ENCODE measurements at places on chromosomes 7 and 10.

GRCh38 chr10:51907361-51907760 is 208.0 kb upstream of the CSTF2T start:
- no peak for DNase-seq

- no peak for DNase-seq
Measured at GRCh38 chr10:62590306-62590705, 214.2 kb upstream of the ADO start.

DNA sequence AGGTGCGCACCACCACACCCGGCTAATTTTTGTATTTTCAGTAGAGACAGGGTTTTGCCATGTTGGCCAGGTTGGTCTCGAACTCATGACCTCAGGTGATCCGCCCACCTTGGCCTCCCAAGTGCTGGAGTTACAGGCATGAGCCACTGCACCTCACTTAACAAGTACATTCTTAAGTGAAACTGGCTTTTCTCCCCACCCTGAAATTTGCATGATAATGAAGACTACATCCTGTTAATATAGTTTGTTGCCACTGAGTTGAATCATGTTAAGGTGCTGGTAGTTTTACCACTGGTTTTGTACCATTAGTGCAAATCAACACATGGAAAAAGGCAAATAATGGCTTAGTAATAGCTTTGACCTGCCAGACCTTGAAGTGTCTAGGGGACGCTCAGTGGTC is 62.2 kb downstream of the MPLKIP start:
- DNase-seq = no peak

DNA sequence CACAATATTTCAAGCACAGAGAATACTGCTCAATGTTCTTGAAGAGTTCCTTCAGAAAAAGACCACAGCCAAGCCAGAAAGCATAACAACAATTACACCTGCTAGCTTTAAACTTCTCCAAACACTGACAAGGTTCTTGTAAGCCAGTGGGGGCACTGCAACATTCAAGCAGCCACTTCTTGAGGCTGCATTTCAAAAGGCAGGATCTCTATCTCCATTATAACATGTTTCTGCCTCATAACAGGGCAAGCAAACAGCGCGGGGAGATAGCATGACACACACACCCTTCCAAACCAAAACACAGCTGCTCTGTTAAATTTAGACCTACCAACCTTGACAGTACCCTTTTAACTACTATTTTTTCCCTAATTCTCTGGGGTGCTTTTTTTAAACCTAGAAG is 30.8 kb downstream of the CHCHD3 start:
- DNase-seq = no peak

DNA sequence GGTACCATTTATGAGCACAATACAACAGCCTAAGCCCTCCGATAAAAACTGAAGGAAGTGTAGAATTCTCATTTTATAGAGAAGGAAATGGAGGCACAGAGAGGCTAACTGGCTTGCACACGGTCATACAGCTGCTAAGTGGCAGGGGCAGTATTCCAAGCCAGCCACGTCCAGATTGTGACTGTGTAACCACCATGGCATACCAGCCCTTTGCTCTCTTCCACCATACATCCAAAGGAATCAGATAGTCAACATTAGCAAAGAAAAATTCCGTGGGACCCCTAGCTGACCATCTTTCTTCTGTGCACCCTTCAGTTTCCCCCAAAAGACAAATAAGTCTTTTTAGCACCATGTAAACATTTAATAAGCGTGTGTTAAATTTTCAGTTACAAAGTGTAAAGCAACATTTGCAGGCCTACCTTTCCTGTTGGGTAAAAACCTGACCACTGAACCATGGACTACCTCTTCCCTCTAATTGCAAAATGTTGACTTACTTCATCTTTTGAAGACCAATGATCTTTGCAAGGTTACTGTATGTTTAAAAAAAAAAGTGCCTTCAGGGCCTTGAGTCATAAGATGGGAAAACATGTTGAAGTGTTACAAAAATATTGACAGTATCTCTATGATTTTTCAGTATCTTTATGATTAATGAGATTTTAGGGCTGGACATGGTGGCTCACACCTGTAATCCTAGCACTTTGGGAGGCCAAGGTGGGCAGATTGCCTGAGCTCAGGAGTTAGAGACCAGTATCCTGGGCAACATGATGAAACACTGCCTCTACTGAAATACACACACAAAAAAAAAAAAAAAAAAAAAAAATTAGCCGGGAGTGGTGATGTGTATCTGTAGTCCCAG is 24.3 kb upstream of the PDZD8 start:
- DNase-seq = no peak

DNA sequence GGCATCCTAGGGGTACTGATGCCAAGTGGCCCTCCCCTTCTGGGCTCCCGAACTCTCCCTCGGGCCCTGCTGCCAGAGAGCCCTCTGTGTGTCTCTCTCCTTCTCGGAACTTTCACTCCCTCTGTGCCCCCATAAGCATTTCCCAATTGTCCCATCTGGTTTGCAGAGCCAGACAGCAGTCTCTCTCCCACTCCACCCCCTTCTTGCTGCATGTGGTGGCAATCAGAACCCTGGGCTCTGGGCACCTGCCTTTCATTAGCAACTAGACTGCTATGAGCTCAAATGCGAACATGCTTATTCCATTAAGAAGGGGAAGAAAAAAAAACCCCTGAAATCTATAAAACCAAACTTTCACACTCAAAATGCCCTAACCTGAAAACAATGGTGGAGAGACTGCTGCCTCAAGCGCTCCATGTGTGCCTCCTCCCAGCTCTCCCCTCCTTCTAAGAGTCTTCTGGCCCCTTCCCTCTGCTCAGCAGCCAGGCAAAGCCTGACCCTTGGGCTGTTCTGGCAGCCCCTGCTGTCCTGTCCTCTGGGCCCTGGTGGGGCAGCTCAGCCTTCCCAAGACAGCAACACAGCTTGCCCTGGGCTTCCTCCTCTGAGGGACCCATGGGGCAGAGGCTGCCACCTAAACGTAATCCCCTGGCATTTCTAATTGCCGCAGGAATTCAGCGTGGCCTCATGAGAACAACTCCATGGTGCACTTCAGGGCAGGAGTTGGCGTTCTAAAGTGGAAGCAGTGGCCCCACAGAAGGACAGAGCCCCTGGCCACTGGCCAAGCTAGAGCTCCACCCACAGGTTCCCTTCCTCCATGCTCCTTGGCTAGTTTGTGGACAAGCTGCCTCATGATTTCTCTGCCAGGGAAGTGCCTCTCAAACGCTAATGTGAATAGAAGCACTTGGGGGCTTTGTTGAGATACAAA is 415.4 kb downstream of the PLXNA4 start:
- DNase-seq = no peak

GRCh38 chr10:62374862-62375710 is 917 bp downstream of the ZNF365 start:
- DNase-seq = no peak

DNA sequence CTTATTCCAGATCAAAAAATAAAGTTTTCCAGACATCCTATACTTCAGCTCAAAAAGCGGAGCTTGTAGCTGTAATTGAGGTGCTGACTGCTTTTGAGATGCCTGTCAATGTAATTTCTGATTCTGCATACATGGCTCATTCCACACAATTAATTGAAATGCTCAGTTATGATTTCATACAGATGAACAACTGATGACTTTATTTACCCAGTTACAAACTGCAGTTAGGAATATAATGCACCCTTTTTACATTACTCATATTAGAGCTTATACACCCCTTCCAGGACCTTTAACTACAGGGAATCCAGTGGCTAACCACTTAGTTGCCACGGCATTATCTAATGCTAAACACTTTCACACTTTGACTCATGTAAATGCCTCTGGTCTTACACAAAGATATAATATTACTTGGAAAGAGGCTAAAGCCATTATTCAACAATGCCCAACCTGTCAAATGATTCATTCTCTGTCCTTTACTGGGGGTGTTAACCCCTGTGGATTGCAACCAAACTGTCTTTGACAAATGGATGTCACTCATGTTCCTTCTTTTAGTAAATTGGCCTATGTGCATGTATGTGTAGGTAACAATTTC is 147.3 kb downstream of the ZNF33B start:
- DNase-seq = no peak

GRCh38 chr10:74651565-74651964 is 174.8 kb upstream of the KAT6B start:
- no peak for DNase-seq

- DNase-seq = no peak
Measured at GRCh38 chr10:31041011-31041410, 9.3 kb upstream of the ZNF438 start.

DNA sequence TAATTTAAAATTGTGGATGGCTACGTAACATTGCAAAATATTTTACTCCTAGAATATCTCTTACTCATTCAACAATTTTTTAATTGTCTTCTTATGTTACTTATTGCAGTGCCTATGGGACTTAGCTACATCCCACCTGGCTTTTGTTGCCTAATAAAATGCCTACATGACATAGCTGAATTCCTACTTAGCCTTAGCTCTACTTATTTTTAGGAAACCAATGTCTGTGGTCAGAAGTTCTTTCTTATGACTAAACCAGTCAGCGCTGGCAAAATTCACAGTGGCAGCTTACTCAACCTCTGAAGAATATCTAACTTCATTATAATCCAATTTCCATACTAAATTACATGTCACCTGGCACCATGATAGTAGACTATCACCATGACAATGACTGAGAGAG is 1612.4 kb upstream of the LRRTM3 start:
- DNase-seq = no peak

Measured in coronary artery (tissue), 2 donors.